ENCODE measurements at places on chromosomes 16 and 17.

DNA sequence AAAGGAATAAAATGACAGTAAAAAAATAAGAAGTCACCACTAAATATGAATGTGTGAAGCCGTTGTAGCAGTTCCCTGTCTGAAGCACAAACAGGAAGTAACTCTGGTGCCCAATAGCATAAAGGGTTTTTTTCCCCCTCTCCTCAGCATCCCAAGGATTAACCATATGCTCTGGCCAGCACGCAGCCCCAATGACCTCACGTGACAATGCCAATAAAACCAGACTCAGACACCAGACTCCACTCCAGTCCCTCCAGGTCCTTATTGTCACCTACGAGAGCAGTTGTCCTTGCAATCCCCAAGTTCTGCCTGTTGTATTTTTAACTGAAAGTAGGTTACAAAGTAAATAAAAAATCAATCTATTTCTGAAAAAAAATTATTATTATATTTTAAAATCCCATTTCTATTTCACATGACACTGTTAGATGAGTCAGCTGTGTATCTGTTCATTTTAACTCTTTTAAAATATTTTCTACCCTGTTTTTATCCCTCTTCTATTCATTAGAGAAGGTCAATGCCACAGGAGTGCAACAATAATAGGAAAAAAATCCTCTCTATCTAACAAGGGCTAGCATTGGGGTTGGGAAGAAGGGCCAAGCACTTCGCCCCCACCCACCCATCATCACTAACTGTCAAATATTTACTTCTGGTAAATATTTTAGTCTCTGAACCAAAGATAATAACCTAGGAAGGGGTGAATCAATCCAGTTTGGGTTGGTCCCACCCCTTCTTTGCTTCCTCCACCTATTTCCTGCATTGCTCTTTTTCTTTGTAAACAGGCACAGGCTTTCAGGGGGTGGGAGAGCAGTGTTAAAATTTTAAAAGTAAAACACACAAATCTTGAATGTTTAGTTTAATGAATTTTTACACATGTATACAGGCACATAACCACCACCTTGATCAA, 6.6 kb downstream of the PRAC1 start:
- no peak for DNase-seq

GRCh38 chr17:76822184-76822778, 45.9 kb upstream of the MGAT5B start:
- no peak for DNase-seq

DNA sequence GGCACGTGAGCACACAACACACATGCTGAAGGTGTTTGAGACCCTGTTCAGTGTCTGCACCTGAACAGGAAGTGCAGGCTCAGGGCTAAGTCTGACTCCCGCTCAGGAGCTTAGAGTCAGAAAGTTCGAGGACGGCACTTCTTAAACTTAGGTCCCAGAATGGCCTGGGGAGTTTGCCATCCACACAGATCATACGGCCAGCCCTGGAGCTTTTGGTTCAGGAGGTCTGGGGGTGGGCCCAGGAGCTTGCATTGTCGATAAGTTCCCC, 4.0 kb upstream of the CAMKK1 start:
- no peak for DNase-seq

- no peak for DNase-seq
Measured at GRCh38 chr17:82006468-82007227, 16.0 kb downstream of the CENPX start.
